ENCODE measurements at places on chromosomes 11 and 22. TPM values are rescaled to one million over a fixed set of nuclear protein-coding genes. Genes with fewer than 3 reads are reported as not detected.

Gene NCAM1
- total RNA-seq = 16.5 TPM

GRCh38 chr11:108693852-108694251, 29.0 kb downstream of the DDX10 start:
- DNase-seq = no peak

GRCh38 chr11:708511-708910, 2.5 kb downstream of the EPS8L2 start:
- no peak for DNase-seq

Gene OSM
- total RNA-seq = not detected

- no peak for DNase-seq
These were observed 25.5 kb upstream of the CTSC start for GRCh38 chr11:88363004-88363403.

DNA sequence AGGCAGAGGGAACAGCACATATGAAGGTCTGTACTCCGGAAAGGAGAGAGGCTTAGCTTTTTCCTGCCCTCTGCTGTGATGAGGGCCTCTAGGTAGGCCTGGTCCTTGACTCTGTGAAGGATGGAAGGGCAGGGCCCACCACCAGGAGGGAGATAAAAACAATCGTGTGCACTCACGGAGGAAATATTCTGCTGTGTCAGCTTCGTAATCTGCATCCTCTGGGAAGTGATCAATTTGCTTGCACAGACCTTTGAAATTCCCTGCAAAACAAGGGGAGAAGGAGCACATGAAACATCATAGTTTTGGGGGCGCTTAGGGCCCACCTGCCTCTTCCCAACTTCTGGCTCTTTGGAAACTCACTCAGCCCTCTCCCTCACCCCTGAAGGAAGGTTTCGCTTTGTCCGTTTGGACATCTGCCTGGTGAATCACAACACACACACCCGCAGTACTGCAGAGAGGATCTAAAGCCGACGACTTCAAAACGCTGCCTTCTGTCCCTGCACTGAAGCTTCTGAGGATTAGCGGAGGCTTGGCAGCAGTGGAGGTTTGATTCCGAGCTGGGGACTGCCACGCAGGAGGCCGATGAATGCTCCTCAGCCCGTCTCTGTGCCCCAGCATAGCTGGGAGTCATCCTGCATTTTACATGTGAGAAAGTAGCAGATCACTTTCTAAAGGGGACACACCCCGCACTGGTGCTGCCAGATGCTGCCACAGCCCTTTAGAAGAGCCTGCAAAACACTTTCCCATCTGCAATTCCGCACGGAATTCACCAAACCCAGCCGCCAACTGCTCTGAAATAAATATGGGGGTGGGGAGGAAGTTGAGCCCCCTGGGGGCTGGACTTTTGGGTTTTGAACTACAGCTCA, 58.6 kb upstream of the EIF3D start:
- DNase-seq = no peak

- DNase-seq = no peak
These were observed 183.2 kb upstream of the PITPNB start for GRCh38 chr22:28102151-28102812.

DNA sequence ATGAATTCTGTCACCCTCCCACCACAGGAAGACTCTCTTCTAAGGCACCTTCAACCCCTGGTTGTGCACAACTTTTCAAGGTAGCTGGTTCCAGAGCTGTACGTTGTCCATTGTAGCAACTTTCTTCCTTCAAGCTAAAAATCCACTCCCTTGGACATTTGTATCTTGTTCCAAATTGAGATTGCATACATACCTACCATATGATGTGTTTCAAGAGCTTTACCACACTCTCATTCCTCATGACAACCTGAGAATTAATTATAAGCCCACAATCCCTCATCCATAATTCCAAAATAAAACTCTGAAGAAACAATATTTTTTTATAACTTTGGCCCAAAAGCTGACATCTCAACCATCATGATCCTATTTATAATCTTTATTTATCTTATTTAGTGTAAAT, 3.0 kb downstream of the OR52W1 start:
- DNase-seq = no peak

DNA sequence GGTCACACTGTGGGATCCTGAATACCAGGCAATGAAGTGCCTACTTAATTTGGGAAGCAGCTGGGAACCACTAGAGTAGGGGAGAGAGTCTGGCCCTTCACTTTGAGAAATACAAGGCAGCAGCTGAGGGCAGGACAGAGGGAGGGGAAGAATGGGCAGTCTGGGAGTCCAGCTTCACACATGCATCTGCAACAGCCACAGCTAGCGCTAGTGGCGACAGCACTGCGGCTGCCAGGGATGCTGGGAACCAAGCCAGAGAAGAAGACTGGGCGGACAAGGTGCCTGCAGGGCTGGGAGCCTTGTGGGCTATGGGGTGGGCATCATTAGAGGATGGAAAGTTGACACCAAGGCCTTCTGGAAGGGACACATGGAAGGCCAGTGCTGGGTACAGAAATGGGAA, 15.8 kb downstream of the SCUBE2 start:
- no peak for DNase-seq

DNA sequence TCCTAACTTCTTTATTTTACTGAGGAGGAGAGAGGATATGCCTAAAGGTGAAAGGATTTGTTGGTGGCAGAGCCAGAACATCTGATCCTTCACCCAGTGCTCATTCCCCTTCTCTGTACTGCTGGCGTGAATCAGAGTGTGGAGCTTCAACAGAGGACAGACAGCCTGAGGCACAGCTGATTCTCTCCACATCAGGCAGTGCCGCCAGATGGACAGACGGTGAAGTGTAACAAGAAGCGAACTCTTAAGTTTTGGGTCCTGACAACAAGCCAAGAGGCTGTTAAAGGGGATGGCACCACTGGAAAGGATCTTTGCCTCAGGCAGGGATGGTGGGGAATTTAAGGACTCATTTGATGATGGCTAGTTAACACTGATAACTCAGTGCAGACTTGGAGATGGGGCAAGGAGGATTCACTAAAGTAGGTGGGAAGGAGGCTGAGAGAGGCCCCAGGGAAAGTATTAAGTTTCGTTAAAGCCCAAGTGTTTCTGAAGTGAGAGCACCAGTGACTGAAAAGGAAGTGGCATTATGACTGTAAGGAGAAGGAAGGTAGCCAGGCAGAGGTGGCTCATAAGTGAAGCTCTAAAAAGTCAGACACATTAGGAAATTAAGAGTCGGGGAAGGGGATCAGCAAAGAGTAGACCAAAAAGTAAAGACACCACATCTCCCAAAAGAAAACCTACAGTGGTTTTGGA, 81.3 kb downstream of the CLPB start:
- DNase-seq = no peak

DNA sequence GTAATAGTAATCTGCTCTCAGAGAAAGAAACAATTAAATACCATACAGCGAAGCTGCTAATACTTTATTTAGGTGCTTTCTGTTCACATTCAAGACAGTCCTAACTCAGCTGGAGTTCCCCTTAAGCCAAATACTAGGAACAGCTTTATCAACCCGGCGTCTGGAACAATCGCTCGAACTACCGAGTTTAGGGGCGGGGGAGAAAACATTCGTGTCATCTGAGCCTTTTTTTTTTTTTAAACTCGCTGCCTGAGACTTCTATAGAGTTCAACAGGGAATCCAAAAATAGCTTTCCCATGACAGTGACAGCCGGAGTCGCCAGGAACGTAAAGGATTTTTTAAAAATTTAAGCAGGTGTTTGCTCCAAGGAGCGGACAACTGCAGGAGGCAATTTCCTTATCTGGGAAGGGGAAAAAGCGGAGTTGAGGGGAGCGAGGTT, 852 bp downstream of the TRAF6 start:
- no peak for DNase-seq

DNA sequence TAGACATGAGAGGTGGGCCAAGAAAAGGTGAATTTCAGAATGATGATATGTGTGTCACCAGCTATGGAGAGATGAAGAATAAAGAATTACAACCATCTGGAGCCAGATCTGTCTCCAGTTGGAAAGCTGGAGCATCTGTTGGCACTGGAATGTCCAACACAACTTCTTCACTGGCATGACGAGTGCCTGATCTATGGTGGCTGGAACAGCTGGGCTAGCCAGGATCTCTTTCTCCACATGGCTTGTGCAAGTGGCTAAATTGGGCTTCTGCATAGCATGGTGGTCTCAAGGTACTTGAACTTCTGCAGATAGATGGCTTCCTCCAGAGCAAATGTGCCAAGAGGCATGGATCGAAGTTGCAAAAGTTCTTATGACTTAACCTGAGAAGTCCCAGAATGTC, 256.1 kb upstream of the NCAM1 start:
- DNase-seq = no peak

DNA sequence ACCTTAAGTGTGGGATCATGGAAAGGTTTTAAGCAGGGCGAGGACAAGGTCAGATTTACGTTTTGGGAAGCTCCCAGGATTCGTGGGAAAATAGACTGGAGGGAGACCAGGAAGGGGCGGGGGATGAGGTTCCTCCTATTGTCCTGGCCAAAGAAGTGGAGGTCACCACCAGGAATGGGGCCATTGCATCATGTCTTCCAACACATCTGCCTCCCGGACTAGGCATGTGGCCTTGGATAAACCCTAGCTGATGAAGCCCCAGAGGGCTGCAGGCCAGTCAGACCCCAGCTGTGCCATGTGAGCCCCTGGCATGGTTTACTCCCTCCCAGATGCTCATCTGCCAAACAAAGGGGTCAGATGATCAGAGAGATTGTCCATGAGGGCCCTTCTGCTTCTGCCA, 11.5 kb upstream of the YWHAH start:
- DNase-seq = no peak

GRCh38 chr11:83643115-83643514, 356.9 kb upstream of the CCDC90B start:
- no peak for DNase-seq

GRCh38 chr11:117017456-117017855, 80.8 kb downstream of the SIK3 start:
- no peak for DNase-seq

- DNase-seq = no peak
These were observed 92.0 kb upstream of the KCNQ1OT1 start for GRCh38 chr11:2791521-2792380.

Gene GAS2L1
- 10.3 TPM for total RNA-seq

- no peak for DNase-seq
These were observed 3.0 kb downstream of the CYP2D6 start for GRCh38 chr22:42127606-42128005.

- no peak for DNase-seq
These were observed 3.7 kb downstream of the INSC start for GRCh38 chr11:15118431-15118830.

DNA sequence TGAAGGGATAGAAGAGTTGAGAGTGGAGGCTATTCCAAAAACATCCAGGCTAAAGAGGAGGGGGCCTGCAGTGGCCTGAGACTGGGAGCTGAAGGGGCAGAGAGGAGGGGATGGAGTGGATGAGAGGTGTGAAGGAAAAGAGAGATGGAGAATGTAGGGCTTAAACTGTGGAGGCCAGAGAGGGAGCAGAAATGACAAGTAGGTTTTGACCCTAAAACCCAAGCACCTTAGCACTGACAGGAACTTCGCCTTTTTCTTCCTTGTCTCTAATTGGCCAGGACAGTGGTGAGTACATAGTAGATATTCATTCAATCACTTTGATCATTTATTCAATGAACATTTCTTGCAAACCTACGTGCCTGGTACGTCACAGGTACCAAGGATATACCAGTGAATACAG, 7.3 kb downstream of the FAM111B start:
- no peak for DNase-seq

Gene CTSC
- total RNA-seq = 109 TPM

- DNase-seq = no peak
These were observed 33.7 kb downstream of the EXPH5 start for GRCh38 chr11:108559904-108560303.

Gene ADORA2A
- 0.46 TPM for total RNA-seq

GRCh38 chr22:20857247-20857643, 1.4 kb downstream of the PI4KA start:
- DNase-seq = no peak

- DNase-seq = no peak
These were observed at the start of gene HBD for GRCh38 chr11:5234381-5234834. Gene HBD, minus strand, starts transcription at chr11:5234483. Its CDS starts 50 bp downstream, at chr11:5234433.

Gene BDNF
- total RNA-seq = 4.8 TPM

- DNase-seq = no peak
These were observed 32.6 kb downstream of the PPFIA1 start for GRCh38 chr11:70303070-70303469.

Gene ASPHD2
- total RNA-seq = 16.3 TPM

- no peak for DNase-seq
These were observed 712 bp downstream of the CERK start for GRCh38 chr22:46737105-46737975.

GRCh38 chr11:45266676-45267020, 19.5 kb downstream of the SYT13 start:
- no peak for DNase-seq

DNA sequence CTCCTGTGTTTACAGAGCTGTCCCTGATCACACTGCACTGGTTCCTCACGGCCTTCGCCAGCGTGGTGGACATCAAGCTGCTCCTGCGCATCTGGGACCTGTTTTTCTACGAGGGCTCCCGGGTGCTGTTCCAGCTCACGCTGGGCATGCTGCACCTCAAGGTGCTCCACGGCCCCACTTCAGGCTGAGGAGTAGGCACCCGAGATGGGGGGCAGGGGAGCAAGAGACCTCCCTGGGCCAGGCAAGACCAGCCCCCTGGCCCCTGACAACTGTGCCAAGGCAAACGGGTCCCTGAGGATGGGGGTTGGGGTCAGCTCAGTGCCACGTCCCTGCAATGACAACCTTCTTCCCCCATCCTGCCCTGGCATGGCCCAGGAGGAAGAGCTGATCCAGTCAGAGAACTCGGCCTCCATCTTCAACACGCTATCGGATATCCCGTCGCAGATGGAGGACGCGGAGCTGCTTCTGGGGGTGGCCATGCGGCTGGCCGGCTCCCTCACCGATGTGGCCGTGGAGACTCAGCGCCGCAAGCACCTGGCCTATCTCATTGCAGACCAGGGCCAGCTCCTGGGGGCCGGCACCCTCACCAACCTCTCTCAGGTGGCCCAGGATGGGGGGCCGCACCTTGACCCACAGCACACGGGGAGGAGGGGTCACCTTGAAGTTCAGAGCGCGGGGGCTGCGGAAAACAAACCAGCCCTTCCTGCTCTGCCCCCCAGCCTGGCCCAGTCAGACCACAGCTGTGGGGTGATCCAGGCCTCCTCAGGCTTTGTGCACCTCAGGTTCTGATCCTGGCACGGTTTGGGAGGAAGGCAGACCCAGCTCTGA, 35.9 kb downstream of the SGSM3 start:
- DNase-seq = no peak

Gene CNTN5
- total RNA-seq = not detected

DNA sequence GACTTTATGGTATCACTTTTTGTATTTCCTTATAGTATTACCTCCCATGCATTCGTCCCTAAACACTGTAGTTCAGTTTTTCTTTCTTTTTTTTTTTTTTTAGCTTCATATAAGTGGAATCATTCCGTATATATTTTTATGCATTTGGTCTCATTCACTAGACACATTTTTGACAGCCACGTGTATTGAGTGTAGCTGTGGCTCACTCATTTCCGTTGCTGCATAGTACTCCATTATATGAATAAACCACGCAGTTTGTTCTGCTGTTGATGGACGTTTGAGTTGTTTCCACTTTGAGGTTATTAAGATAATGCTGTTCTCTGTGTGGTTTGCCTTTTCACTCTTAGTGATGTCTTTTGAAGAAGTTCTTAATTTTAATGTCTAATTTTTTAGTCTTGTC, 8.4 kb downstream of the APLP2 start:
- DNase-seq = no peak

GRCh38 chr22:35894937-35895708, 133.5 kb downstream of the RBFOX2 start:
- DNase-seq = no peak

Gene RBMXL2
- 0.21 TPM for total RNA-seq
